ENCODE measurements at places on chromosomes 7 and 10.

- DNase-seq, result no peak
These were observed 166.7 kb upstream of the PRKCQ start for GRCh38 chr10:6746782-6747181.

DNA sequence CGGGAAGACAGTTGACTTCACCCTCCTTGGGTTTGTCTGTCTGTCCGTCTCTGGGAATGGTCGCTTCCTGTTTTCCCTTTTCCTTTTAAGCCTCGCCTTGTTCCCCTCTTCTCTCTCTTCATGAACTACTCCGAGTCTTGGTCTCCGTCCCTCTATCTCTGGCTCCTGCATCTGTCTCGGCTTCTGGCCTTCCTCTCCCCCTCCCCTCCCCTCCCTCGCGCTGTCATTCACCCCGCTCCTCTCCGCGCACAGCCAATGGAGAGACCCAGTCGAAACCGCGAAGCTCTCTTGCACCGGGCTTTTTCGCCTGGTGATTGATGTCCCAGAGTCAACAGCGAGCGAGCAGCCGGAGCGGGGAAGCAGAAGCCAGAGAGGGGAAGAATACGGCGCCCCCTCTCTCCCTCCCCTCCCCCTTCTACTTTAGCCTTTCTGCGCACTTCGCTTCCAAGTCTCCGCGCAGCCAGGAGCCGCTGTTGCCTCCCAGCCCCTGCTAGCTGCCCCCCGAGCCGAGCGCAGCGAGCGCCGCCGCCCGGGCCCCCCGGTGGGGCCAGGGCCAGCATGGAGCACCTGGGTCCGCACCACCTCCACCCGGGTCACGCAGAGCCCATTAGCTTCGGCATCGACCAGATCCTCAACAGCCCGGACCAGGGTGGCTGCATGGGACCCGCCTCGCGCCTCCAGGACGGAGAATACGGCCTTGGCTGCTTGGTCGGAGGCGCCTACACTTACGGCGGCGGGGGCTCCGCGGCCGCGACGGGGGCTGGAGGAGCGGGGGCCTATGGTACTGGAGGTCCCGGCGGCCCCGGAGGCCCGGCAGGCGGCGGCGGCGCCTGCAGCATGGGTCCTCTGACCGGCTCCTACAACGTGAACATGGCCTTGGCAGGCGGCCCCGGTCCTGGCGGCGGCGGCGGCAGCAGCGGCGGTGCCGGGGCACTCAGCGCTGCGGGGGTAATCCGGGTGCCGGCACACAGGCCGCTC, at the start of gene TLX1:
TLX1 (plus strand) TSS at position 317 of the 978 bp plus-strand sequence; CDS start at position 559, 242 bp downstream.
- DNase-seq, result no peak

GRCh38 chr7:5428478-5429252, 5.0 kb upstream of the TNRC18 start:
- DNase-seq, result no peak

GRCh38 chr7:46206476-46207060, 285.5 kb upstream of the IGFBP3 start:
- DNase-seq, result no peak

DNA sequence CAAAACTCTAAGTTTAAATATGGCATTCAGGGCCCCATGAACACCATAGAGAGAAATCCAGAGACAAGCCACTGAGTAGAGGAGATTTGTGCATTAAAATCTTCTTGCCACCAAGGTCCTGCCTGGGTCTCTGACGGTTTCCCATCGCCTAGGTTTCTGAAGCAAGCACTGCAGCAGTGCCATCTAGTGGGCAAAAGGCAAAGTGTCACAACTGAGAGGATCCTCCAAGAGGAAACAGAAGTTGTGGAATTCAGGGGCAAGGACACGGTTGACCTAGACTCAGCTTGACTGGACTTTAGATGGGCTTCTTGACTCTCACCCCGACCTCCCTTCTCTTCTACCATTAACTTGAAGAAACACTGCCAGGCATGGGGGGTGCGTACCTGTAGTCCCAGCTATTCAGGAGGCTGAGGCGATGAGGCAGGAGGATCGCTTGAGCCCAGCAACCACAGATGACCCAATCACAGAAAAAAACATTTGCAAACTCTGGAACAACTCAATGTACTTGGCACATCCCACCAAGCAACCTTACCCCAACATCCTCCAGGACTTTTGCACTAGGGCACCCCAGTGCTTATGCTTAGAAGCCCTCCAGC, 604.1 kb downstream of the GALNT17 start:
- no peak for DNase-seq

DNA sequence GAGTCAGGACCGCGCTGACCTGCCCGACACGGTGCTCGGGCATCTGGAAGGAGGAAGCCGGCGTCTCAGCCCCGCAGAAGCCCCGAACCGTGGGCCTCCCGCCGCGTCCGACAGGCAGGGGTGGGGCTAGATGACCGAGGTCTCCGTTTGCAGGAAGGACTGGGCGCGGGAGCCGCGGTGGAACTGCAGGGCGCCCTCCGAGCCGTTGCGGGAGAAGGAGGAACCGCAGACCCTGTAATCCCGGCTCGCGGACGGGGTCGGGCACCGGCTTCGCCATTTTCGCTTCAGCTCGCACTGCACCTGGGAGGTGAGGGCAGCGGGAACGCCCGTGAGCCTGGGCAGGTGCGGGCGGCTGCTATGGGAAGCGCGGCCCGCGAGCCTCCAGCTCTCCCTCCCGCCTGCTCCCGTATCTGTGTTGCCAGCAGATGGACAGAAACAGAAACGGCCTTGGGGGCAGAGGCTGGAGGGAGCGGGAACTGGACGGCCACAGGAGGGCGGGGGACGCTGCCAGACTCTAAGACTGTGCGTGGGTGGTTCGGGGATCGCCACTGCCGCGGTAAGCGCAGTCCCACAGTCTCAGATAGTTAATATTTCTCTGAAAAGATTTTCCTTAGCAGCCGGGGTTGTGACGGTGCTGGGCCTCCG, 114.1 kb downstream of the VIPR2 start:
- no peak for DNase-seq

GRCh38 chr10:30502266-30503060, 68.5 kb downstream of the MAP3K8 start:
- DNase-seq, result no peak

DNA sequence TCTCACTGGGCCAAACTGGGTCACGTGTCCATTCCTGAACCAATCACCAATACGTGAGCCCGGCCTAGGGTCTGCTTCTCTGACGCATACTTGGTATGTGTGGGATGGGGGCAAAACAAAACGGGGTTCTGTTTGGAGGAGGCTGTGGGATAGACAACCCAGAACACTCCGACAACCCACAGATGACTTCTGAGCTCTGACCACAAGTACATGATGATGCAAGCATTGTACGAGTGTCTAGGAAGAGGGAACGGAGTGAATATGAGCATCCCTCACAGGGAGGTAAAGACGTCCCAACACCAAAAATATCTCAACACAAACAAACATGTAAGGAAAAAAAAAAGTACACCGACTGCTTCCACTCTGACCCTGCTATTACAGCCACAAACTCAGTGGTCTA, 5.6 kb downstream of the DAGLB start:
- DNase-seq, result no peak

DNA sequence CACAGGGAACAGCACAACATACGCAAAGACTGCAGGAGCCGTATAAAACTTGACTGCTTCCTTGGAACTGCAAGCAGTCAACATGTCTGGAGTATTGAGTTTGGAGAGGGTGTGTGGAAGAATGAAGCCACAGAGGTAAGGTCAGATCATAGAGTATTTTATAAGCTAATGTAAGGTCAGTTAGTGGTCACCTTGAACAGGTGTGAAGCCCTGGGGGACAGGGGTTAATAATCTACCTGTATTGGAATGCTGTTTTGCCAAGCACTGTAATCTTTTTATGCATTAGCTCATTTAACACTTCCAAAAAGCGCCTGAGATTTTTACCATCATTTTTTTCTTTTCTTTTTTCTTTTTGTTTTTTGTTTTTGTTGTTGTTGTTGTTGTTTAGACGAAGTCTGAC, 23.1 kb downstream of the PLAU start:
- no peak for DNase-seq

GRCh38 chr7:117323851-117324711, 1.2 kb upstream of the WNT2 start:
- DNase-seq, result no peak

DNA sequence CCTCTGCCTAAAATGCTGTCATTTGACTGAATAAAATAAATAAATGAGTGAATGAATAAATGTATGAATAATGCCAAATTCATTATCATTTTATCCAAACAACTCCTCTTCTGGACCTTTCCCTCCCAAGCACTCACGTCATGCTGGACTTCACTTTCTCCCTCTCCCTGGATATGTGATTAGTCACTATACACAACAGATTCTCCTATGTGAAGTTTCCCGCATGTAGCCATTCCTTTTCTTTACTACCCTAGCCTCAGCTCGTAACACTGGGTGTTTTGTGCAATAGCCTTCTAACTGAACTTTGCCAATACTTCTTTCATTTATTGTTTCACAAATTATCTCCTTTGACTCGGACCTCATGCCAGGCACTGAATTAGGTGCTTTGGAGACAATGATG, 87.6 kb upstream of the IL6 start:
- no peak for DNase-seq

DNA sequence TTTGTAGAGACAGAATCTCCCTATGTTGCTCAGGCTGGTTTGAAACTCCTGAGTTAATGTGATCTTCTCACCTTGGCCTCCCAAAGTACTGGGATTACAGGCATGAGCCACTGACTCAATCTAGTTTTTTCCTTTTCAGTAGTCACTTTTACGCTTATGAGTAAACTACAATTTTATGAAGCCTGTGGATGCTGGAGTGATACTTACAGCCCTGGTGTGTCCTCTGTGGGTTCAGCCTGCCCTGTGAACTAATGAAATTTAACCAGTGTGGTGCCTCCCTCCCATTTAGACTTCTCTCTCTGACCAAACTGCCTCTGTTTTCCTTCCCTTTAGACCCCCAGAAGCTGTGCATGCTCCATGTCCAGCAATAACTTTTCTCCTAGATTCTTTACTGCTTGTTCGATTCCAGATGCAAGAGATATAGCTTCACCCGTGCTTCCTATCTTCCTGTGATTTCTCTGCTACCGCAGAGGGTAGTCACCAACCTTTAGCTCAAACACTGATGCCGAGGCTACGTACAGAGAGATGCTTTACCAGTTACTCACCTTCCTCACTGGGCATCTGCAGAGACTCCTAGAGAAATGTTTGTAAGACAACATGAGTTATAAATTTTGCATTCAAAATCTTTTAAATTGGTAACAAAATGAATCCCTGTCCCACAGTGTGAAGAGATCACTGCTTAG, 90.8 kb downstream of the KIAA1217 start:
- DNase-seq, result no peak

DNA sequence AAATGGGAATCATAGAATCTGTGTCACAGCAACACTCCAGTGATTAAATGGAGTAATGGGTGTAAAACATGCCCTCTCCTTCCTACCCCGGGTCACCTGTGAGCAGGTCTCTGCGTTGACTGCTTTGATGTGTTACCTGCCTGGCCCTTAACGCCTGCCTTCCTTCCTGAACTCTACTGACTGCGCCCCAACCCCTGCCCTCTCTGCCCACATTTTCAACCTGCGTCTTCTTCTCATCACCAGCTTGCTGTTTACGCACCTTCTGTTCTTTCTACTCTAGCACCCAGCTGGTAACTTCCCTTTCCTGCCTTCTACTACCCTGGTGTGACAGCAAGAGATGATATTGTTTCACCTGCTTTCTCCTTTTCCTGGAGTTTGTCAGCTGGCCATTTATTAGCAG, 303.0 kb upstream of the LRGUK start:
- DNase-seq, result no peak

- DNase-seq, result no peak
These were observed 41.6 kb downstream of the ANXA8 start for GRCh38 chr10:47442351-47442750.

DNA sequence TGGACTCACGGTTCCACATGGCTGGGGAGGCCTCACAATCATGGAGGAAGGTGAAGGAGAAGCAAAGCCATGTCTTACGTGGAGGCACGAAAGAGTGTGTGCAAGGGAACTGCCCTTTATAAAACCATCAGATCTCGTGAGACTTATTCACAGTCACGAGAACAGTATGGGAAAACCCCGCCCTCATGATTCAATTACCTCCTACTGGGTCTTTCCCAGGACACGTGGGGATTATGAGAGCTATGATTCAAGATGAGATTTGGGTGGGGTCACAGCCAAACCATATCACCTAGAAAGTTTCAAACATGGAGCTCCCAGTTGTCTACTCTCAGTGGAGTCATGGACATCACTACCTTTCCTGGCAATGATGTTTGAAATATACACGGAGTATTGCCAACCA, 49.6 kb downstream of the CYCS start:
- DNase-seq, result no peak

GRCh38 chr10:3578159-3578558, 206.8 kb downstream of the KLF6 start:
- DNase-seq, result no peak

DNA sequence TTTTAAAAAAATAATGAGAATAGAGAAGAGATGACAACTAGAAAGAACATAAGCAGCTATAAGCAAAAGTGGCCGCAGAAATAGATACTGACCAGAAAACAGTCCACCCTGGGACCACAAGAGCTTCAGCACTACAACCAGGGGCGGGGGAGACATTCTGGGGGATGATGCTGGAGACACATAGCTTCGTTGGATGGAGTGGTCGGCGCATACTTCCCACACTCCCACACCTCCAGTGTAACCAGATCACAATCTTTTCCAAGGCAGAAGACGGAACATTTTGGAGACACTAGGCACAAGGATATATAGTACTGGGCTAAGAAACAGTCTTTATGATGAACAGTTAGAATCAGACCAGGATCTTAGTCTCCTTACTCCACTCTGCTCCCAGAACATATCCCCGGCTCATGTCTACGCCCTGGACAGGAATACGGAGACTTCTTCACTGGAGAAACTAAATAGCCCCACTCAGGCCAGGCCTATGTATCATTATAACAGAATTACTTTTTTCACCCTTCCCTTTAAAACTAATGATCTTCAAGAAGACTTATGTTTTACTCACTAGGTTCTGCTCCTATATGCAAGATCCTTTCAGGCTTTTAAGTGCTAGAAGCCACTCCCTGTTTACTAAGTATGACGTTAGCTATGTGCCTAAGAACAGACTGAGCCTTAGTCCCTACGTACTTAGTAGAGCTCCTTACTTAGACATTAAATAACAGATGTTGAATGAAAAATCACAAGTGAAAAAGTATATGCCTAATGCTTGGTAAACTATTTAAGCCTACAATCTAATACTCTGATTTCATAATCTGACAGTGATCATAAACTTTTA, 169.6 kb downstream of the SRPK2 start:
- DNase-seq, result no peak

Measured in stimulated activated CD4-positive, alpha-beta T cell treated with anti-CD3 and anti-CD28 coated beads, Interleukin-15, amount 100 ng/mL, for 1 hour (primary cell).